ENCODE measurements at places on chromosomes 4 and X. TPM values are rescaled to one million over a fixed set of nuclear protein-coding genes. Genes with fewer than 3 reads are reported as not detected.
A peak's percentile ranks its signal among the peaks of the same experiment; 100 is the strongest.

DNA sequence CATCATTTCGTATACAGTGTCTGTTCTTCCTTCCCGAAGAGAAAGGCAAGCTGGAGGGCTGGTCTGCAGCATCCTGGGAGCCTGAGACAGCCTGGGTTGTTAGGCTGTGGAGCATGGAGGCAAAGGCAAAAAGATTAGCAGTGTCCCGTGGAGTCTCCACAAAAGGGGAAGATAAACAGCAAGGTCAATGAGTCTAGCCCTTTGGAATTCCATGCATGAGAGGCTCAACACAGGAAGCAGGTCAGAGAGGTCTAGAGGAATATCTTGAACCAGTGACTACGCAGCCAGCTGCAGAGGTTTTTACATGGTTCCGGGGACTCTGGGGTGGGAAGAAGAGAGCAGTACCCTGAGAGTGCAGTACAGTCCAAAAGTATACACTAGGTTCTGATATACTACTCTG, 12.2 kb upstream of the MCF2 start:
- no peak for ATAC-seq

PRSS12 gene
- total RNA-seq, result not detected

SYN1 gene
- 4.3 TPM for total RNA-seq

GRCh38 chr4:99399017-99399416, 36.1 kb downstream of the ADH7 start:
- ATAC-seq, result no peak

- ATAC-seq, result no peak
Measured at GRCh38 chr4:172842779-172843178, 325.8 kb upstream of the GALNT7 start.

ARSJ gene
- not detected for total RNA-seq

- no peak for ATAC-seq
Measured at GRCh38 chrX:116031331-116031730, 139.2 kb upstream of the AGTR2 start.

DNA sequence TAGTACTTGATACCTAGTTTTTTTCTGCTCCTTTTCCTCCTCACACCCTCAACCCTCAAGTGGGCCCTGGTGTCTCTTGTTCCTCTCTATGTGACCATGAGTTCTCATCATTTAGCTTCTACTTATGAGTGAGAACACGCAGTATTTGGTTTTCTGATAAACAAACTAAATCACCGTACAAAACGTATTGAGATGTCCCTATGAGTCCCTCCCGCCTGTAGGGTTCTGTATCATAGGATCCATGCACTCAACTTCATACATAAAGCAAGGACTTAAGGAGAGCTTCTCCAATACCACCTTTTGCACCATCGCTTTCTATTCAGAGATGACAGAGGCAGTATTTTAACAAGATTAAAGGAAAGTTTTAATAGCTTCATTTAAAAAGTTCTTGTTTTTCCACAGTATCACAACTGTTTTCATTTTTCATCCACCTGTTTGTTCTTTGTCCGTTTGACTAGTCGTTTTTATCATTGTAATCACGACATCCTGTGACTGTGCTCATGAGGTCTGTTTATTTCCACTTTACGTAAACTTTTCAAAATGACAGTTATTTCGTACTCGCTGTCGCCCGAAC, 457 bp upstream of the RAB9A start:
- ATAC-seq, result peak; percentile 58

- ATAC-seq, result no peak
Measured at GRCh38 chr4:8765631-8766590, 105.7 kb downstream of the HMX1 start.

All from activated T-helper 17 cell treated with anti-CD3 and anti-CD28 coated beads, Interleukin-2, amount 50 U/mL, for 72 hours (primary cell).